ENCODE measurements at places on chromosomes 2 and 18. TPM values are rescaled to one million over a fixed set of nuclear protein-coding genes. Genes with fewer than 3 reads are reported as not detected.

EGR4 gene
- total RNA-seq = 0.18 TPM

DNA sequence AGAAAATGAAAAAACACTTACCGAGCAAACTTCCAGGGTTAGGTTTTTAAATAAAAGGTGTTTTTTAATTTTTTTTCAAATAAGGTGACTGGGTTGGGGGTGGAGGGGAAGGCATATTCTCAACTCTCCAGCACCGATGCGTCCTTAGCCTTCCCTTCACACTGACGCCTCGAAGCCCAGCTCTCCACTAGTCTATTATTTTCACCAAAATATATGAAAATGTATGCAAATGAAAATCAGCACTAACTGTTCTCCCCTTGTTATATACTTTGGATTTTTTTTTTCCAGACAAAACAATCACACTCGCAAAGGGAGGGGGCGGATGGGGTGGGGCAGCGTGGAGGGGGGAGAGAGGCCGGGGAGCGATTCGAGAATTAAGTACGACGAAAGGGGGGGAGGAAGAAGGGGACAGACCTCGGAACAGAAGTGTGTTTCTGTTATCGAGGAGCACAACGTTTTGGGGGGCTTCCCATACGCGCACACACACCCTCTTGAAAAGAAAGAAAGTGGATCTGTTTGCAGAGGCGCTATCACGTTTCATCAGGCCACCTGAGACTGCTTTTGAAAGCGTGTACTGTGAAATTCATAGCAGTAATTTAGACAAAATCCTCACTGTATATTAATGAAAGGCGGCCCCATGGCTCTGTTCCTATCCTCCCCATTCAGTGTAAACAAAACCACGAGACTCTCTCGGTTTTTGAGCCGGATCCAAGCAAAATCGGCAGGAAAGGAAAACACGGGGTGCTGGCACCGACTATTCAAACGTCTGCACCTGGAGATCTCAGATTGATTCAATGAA is 2.4 kb upstream of the POU3F3 start:
- no peaks in the 10 kb centered on the region for H3K36me3 ChIP-seq
- peak overlapping the region; percentile 73 for H3K4me3 ChIP-seq
- peaks cover 71% of the 10 kb centered on the region for H3K27me3 ChIP-seq

- no peak for DNase-seq
- H3K4me3 ChIP-seq = no peak overlapping the region
- H3K36me3 ChIP-seq = no peaks in the 10 kb centered on the region
Observed at GRCh38 chr2:66364495-66365333, 70.2 kb upstream of the MEIS1 start.

GRCh38 chr2:168804214-168804613 is 1.8 kb downstream of the NOSTRIN start:
- H3K27me3 ChIP-seq = no peaks in the 10 kb centered on the region
- no peaks in the 10 kb centered on the region for H3K36me3 ChIP-seq
- no peak for DNase-seq
- no peak overlapping the region for H3K27ac ChIP-seq

GRCh38 chr2:101623031-101623521 is 74.4 kb upstream of the MAP4K4 start:
- H3K4me3 ChIP-seq = peak overlapping the region; percentile 28
- peaks cover 34% of the 10 kb centered on the region for H3K4me1 ChIP-seq
- H3K27me3 ChIP-seq = no peaks in the 10 kb centered on the region
- DNase-seq = no peak

Measured in activated CD4-positive, alpha-beta T cell treated with anti-CD3 and anti-CD28 coated beads for 36 hours (primary cell).